Hepatocyte (in vitro differentiated cells): ENCODE measurements at places on chromosomes 11 and 22. TPM values are rescaled to one million over a fixed set of nuclear protein-coding genes. Genes with fewer than 3 reads are reported as not detected.

DNA sequence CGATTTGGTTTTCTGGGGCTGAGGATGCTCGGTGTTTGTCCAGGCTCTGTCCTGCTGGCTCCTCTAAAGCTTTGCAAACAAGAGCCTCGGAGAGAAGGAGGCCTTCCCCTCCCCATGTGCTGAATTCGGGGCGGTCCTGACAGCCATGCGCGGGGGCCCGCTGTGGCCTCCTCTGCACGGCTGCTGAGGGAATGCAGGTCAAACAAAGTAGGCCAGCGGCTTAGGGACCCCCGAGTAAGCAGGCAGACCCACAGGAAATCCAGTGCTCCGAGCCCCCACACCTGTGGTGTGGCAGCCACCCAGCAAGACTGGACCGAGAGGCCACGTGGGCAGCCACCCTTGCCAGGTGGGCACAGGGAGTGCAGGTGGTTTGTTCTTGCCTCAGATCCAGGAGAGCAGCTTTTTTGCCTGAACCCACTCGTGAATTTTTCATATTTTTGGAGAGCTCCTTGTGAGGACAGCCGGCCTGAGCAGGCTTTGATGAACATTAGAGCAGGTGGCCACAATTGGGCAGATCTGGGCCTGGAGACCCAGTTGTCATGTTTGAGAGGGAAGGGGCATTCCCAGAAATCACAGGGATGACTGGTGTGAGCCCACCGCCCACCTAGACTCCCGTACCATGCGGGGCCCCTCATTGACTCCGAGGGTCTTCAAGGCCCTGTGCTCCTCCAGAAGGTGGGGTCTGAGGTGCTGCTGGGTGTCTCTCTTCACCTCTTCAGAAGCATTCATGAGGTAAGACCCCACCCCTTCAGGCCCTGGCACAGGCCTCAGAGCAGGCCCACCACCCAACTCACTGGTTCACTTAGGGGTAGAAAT is 43.0 kb upstream of the KCNQ1OT1 start:
- no peak overlapping the region for H3K4me3 ChIP-seq
- H3K36me3 ChIP-seq = no peaks in the 10 kb centered on the region
- H3K4me1 ChIP-seq = peaks cover 50% of the 10 kb centered on the region
- H3K27ac ChIP-seq = peak overlapping the region; percentile 92
- H3K27me3 ChIP-seq = no peaks in the 10 kb centered on the region
- no peak for DNase-seq

DNA sequence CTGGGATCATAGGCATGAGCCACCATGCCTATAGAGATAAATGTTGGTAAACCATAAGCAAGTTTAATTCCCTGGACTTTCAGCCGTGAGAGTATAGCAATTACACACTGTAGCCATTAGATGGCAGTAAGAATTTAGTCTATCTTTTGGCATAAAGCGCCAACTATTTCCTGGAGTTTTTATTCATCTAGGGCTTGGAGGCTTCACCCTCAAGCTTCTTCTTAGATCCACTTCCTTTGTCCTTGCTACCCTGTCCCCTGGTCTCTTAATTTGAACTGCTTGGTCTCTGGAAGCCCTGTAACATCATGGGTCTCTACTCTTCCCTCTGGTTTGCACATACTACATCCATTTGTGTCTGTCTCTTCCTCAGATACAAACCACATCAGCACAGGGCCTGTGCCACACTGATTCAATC is 38.2 kb downstream of the OR10A6 start:
- H3K27me3 ChIP-seq = no peaks in the 10 kb centered on the region
- DNase-seq = peak; percentile 73
- H3K27ac ChIP-seq = peak overlapping the region; percentile 69
- no peaks in the 10 kb centered on the region for H3K36me3 ChIP-seq

Gene NEU3
- 11.7 and 12.4 TPM in 2 replicates for total RNA-seq

DNA sequence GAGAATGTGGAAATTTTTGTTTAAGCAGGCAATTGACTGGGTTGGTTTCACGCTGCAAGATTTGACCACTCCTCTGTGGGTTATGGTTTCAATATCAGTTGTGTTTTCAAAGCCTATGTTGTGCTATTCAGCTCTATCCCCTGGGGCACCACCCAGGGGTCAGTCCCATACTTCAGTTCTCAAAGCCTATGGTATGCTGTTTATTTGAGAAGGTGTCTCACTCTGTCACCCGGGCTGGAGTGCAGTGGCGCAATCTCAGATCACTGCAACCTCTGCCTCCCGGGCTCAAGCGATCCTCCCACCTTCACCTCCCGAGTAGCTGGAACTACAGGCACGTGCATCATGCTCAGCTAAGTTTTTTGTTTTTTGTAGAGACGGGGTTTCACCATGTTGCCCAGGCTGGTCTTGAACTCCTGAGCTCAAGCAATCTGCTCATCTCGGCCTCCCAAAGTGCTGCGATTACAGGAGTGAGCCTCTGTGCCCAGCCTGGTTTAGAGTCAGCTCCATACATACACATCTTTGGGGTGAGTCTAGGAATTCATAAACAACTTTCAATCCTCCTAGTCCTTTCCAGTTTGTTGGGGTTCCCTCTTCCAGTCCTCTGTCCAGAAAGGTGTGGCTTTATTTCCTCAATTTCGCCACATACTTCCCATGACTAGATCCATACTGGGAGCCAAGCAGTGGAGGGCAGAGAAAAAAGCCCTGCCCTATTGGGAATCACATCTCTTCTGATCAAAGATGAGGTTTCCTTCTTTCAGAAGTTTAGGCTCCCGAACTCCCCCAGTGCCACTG is 35.0 kb upstream of the MAPK1 start:
- no peaks in the 10 kb centered on the region for H3K27me3 ChIP-seq
- H3K27ac ChIP-seq = no peak overlapping the region
- H3K36me3 ChIP-seq = no peaks in the 10 kb centered on the region
- no peak for DNase-seq
- H3K4me3 ChIP-seq = no peak overlapping the region

Gene OR8D2
- not detected in 2 replicates for total RNA-seq

Gene SCGB1C1
- total RNA-seq = not detected in 2 replicates

Gene FERMT3
- 0.44 and 1.6 TPM in 2 replicates for total RNA-seq

- H3K4me3 ChIP-seq = no peak overlapping the region
- no peak for DNase-seq
- peaks cover 5% of the 10 kb centered on the region for H3K4me1 ChIP-seq
- H3K27me3 ChIP-seq = no peaks in the 10 kb centered on the region
- H3K36me3 ChIP-seq = no peaks in the 10 kb centered on the region
- H3K27ac ChIP-seq = no peak overlapping the region
Observed at GRCh38 chr11:44028401-44028800, 19.4 kb upstream of the ACCSL start.

- no peaks in the 10 kb centered on the region for H3K27me3 ChIP-seq
- H3K27ac ChIP-seq = no peak overlapping the region
- H3K4me1 ChIP-seq = no peaks in the 10 kb centered on the region
- peak; percentile 8 for DNase-seq
- H3K36me3 ChIP-seq = no peaks in the 10 kb centered on the region
- H3K4me3 ChIP-seq = no peak overlapping the region
Observed at GRCh38 chr11:56876621-56877275, 112.0 kb upstream of the OR5AK2 start.

Gene HOATZ
- not detected in 2 replicates for total RNA-seq
